ENCODE measurements at places on chromosomes 13 and 19.

DNA sequence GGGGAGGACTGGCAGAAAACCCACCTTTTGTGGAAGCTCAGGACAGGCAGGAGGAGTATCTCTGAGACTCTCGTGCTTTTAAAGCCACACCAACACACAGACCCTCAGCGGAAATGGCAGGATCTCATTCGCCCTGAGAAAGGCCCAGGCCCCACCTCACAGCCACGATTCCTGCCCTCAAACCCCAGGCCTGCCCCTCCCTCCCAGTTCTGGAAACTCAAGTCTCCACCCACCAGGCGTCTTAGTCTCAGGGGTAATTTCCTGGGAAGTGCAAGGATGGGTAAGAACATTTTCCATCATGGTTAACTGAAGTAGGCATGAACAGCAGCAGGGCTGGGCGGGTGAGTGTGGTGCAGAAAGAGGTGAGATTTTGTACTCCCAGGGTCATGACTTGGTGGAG is 8.0 kb upstream of the PDE4C start:
- no peak for DNase-seq

- no peak for DNase-seq
Observed at GRCh38 chr19:2049741-2050348, 1.2 kb downstream of the MKNK2 start.

GRCh38 chr13:44188257-44188656 is 185.4 kb upstream of the SERP2 start:
- no peak for DNase-seq

GRCh38 chr13:73757481-73758233 is 376.5 kb downstream of the KLF12 start:
- DNase-seq: no peak

- DNase-seq: no peak
Observed at GRCh38 chr13:42883771-42884467, 102.5 kb downstream of the FAM216B start.

- no peak for DNase-seq
Observed at GRCh38 chr13:50969691-50970090, 60.1 kb downstream of the RNASEH2B start.

- DNase-seq: no peak
Observed at GRCh38 chr19:8638078-8638619, 7.7 kb downstream of the NFILZ start.

GRCh38 chr13:77377016-77377415 is 50.1 kb upstream of the MYCBP2 start:
- no peak for DNase-seq

- DNase-seq: no peak
Observed at GRCh38 chr19:38683393-38684077, 36.1 kb downstream of the ACTN4 start.

- DNase-seq: no peak
Observed at GRCh38 chr19:53865918-53866864, 1.5 kb upstream of the MYADM start.

DNA sequence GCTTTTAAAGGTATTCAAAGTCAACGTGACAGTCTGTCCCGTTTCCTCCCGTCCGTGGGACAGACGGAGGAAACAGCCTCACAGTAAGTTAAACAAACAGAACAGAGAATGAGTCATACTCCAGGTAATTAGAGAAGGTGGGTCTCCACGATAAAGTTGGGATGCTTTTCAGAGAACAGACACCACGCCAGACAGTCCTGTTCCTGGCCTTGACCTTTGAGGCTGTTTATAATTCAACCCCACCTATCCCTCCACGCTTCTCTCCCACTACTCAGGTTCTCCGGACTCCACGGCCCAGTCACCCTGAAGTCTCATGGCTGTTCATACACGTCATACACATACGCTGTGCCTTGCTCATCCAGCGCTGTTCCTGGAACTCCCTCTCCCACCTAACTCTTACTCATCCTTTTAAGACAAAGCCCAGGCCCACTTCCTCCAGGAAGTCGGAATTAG is 42.5 kb downstream of the ARHGEF18 start:
- no peak for DNase-seq

GRCh38 chr19:31303262-31303815 is 45.9 kb downstream of the TSHZ3 start:
- no peak for DNase-seq

DNA sequence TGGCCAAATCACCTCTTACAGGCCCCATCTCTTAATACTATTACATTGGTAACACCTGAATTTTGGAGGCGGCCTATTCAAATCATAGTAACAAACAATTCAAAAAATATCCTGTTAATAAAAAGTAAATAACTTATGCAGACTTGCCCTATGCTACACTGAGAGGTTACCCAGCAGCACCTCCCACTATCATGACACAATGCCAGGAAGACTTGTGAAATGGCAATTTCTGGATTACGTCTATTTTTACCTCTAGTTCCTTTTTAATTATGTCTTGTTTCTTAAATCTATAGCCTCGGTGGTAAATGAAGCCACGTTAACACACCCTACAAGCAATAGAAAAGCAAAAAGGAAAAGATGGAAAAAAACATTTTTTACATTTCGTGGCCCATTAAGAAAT is 6.2 kb upstream of the DZIP1 start:
- no peak for DNase-seq

DNA sequence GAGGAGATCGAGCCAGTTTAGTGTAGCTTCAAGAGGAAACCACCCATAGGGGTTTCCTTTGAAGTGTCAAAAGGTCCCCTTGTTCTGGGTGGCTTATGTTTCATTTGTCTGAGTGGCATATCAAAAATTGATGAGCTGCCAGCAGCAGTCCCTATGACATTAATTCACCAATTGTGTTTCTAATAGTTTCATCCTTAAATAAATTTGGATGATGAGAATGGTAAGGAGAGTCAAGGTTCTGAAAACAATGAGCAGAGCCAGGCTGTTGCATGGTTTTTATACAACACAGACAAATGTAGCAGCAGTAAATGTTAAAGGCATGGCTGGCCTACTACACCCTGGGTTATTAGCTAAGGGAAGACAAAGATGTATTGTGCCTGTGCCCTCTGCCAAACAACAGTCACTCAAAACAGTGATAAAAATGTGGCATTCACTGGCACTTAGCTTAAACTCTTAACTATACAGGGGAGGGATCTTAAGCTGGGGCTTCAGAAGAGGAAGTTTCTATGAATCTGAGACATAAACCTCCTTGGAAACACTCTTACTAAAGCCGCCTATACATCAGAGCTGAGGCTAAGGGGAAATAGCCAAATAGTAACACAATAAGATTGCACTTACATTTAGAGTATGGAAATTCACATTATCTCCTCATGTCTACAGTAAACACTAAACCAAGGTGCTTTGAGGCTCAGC is 200.5 kb downstream of the POU4F1 start:
- no peak for DNase-seq

DNA sequence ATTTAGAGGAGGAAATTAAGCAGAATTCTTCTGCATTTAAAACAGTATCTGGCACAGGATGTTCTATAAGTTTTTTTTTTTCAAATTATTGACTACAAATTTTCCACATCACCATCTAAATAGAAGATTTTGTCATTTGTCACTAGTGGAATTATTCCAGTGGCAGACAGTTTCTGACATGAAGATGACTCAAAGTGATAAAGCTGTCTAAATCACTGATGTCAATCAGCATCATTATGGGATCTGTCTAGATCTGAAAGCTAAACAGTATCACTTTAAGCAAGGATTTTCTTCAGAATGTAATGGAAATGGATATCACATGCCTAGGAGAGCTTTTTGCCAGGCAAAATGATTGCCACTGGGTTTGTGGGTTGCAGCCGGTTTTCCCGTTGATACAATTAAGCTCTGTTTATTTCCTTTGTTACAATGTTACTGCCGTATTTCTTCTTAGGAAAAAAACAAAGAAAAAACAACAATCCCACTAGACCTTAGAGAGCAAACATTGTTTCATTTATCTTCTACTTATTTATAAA is 1657.0 kb upstream of the PRR20A start:
- no peak for DNase-seq

DNA sequence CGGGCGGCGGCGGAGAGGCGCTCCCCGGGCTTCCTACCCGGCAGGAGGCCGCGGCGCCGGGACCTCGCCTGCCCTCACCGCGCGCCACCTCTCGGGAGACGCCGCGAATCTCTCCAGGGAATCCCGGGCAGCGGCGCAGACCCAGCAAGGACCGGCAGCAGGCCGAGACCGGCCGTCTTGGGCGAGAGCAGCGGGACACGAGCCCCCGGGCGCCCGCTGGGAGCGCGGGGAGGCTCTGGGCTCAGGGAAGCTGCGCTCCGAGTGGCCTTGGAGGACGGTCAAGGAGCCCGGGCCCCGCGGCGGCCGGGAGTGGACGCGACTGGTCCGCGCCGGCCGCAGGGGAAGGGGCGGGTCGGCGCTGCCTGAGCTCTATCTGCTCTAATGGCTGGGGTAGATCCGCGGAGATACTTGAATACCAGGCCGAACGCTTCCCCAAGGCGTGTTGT is 14.7 kb downstream of the CDX2 start:
- no peak for DNase-seq

- no peak for DNase-seq
Observed at GRCh38 chr19:38170334-38170733, 53.7 kb downstream of the DPF1 start.

DNA sequence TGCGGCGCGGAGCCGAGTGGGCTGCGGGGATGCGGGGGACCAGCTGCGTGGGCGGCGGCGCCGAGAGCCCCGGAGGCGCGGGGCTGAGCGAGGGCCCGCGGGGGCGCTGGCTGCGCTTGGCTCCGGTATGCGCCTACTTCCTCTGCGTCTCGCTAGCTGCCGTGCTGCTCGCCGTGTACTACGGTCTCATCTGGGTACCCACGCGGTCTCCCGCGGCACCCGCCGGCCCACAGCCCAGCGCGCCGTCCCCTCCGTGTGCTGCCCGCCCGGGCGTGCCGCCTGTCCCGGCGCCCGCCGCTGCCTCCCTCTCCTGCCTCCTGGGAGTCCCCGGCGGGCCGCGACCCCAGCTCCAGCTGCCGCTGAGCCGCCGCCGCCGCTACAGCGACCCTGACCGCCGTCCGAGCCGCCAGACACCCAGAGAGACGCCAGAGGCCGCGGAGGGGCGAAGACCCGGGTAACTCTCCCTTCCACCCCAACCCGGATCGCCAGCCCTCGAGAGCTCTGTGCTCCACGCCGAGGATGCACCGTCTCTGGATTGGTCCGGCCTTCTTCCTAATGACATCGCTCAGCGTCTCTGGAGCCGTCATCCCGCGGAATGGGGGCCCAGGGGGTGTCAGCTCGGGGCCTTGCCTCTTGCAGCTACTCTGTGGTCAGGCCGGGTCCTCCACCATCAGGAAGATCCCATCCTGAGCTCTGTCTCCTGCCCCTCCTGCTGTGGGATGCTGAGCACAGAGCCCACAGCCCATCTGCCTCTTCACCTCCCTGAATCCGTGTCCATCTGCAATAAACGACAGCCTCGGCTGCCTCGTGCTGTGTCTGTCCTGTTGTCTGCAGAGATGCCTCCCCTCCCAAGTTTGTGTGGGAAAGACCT is 441 bp downstream of the INAFM1 start:
- DNase-seq: no peak

GRCh38 chr13:36211567-36211966 is 2.8 kb downstream of the SOHLH2 start:
- no peak for DNase-seq

- DNase-seq: no peak
Observed at GRCh38 chr19:45097776-45098520, 5.0 kb downstream of the PPP1R37 start.

DNA sequence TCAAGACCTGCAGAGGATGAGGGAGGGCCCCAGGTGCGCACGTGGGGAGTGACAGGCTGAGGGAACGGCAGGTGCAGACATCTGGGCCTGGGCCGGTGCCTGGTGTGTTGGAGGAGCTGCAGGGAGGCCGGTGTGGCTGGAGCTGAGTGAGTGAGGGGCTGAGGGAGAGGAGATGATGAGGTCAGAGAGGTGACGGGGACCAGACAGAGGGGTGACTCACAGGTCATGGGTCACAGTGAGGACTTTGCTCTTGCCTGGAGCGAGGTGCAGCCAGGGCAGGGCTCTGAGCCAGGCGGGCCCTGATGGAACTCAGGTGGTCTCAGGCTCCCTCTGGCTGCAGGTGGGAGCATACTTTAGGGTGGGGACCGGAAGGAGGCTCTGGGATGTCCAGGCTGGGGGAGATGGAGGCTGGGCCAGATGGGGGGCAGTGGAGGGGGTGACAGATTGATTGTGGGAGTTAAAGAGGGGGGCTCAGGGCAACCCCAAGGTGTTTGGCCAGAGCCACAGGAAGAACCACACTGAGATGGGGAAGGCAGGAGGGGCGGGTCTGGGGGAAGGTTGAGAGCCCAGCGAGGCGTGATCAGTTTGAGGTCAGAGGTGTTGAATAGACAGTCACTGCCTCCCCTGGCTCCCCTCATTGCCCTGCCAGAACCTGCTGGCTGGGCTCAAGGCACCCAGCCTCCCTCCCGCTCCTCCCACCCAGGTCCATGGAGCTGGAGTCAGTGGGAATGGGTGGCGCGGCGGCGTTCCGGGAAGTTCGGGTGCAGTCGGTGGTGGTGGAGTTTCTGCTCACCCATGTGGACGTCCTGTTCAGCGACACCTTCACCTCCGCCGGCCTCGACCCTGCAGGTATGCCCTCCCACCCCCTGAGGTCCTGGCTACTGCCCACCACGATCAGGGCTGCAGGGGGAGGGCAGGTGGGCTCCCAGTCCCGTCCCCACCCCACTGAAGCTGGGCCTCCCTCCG is 8.4 kb downstream of the ARHGAP33 start:
- DNase-seq: no peak

DNA sequence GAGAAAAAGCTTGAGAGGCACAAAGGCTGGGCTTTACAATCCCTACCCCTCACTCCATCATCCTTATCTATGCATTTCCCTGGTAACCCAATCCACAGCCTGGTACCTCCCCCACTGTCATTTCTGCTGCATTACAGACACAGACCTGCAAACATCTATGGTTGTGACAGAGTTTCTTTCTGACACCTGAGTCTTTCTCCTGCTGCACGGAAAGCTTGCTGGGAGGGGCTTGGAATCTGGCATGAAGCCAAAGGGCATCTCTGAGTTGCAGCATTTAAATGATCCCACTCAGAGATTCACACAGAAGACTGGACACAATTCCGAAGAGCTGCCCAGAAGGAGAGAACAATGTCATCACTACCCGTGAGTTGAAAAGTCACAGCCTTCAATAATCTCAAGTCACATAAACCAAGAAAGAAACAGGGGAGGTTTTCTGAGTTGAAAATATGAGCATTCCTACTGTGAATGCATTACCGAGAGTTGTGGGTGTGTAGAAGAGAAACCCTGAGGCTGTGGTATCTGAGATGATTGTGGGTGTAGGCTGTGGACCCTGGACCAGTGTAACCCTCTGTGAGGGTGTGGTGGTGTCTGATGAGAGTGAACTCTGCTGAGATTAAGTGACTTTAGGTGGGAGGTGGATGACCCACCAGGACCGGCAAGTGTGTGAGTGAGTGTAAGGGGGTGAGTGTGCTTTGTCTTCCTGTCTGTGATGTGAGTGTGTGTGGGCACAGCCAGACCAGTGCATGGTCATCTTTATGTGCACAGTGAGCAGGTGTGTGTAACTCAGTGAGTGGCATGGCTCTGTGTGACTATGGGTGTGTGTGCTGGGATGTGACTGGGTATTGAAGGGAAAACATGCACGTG is at the start of gene LGALS14:
TSS of gene LGALS14 (plus strand) at position 301 of the 864 bp plus-strand sequence. CDS start at position 349, 48 bp downstream.
- DNase-seq: no peak

All from stimulated activated CD8-positive, alpha-beta memory T cell treated with anti-CD3 and anti-CD28 coated beads, Interleukin-15, amount 100 ng/mL, for 1 hour (primary cell).